Glutamatergic neuron (in vitro differentiated cells): ENCODE measurements at places on chromosomes 7 and 10.

DNA sequence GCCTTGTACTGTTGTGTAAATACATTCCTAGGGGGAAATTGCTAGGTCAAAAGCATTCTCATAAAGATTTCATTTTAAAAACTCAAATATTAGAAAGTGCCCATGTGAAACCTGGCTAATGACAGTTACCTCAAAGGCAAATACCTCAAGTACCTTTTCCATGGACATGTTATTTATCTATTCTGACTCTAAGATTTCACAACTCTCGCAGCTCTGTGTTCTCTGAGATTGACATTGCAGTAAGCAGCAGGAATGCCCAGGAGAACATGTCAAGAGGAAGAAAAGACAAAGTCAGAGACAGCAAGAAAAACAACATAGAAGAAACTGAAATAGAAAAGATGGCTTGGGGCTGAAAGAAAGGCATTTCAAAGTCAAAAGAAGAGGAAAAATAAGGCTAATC, 187.4 kb downstream of the CYP26A1 start:
- no peak for DNase-seq

DNA sequence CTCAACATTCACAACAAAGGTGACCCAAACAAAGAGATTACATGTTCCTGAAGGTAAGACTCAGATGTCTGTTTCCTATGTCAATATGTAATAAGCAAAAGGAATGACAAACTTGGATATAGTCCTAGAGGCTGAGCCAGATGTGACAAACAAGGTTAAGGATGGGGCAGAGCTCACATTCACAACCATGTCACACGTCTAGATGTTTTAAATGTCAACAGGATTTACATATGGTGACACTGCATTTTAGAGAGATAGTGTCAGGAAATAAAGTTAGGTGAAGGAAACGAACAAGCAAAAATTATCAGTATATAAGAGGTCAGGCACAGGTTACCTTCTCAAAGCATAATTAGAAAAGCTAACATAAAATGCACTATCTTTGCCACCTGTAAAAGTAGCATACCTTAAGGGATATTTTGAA, 8.4 kb downstream of the RELN start:
- DNase-seq, result no peak

DNA sequence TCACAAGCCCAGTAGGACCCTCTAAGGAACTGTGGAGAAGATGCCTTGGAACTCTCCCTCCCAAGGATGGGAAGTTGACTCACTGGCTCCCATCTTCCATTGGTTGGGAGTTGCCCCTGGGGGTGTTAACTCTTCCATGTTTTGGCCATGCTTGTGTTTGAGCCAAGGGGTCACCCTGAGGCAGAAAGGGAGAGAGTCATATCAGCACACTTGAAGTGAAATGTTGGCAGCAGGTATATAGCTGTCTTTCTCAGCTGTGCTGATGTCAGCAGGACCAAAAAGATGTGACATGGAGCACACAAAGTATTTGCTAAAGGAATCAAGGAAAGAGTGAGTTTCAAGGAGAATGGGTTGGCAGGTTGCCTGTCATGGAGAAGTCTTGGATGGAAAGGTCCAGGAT, 359.4 kb downstream of the RPS24 start:
- no peak for DNase-seq

- DNase-seq, result no peak
Measured at GRCh38 chr10:11004144-11005077, 13.3 kb upstream of the CELF2 start.

DNA sequence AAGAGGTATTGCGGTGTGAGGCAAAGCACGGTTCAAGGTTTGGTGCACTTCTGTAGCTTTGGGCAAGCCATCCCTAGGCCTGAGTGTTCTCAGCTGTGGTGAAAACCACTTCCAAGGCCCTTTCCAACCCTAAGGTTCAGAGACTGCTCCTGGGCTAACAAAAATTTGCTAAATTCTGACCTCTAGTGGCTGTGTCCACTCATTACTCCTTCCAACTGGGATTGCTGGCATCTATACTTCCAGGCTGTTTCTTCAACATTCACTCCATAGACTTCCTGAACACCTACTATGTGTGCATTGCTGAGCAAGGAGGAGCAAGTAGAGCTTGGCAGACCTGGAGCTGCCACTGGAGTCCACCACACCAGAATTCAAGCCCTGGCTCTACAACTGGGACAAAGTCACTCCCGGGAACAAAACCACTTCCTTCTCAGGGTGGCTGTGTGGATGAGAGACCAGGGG, 29.3 kb upstream of the SH3PXD2A start:
- no peak for DNase-seq

- DNase-seq, result no peak
Measured at GRCh38 chr10:71911296-71911953, 52.8 kb upstream of the CHST3 start.
